NCI-H1092 (cell line): ENCODE measurements at places on chromosomes 2 and 18.

DNA sequence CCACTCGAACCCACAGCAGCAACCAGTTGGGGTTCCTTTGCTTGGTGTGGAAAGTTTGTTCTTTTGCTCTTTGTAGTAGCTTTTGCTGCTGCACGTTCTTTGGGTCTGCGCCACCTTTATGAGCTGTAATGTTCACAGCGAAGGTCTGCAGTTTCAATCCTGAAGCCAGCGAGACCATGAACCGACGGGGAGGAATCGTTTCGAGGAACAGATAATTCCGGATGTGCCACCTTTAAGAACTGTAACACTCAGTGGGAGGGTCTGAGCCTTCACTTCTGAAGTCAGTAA is 14.3 kb downstream of the GPR17 start:
- DNase-seq = no peak

DNA sequence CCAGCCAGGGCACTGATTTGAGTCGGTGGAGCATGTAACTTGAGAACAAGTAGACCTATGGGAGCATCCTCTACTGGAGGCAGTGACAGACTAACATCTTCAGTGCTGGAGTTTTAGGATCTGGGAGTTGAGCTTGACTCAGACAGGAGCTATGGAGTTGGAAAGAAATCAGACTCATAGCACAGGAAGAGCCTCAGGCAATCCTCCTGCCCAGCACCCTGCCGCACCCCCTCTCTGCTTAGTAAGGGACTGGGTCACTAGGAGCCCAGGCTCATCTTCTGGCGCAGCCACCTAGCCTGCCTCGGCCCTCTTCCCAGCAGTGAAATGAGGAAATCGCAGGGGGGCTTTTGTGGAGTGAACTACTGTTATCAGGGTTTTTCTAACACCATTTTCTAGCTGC is 3.6 kb downstream of the ARID5A start:
- no peak for DNase-seq

DNA sequence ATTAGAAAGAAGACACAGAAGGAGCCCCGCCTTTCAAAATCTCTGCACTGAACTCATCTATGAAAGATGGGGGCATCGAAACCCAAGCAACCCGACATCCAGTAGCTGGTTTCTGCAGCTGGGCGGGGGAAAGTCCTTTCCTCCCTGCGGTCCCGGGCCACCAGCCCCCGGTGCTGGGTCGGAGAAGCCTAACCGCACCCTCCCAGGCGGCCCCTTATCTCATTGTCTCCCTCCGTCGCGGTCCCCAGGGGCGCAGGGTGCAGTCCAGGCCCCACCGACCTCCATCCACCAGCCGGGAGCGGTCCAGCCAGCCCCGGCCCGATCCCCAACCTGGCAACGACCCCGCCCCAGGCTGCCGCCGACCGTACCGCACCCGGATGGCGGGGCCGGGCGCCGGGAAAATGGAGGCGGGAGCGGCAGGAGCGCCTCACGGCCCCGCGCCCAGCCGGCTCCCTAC is 452 bp downstream of the RAPH1 start:
- no peak for DNase-seq

DNA sequence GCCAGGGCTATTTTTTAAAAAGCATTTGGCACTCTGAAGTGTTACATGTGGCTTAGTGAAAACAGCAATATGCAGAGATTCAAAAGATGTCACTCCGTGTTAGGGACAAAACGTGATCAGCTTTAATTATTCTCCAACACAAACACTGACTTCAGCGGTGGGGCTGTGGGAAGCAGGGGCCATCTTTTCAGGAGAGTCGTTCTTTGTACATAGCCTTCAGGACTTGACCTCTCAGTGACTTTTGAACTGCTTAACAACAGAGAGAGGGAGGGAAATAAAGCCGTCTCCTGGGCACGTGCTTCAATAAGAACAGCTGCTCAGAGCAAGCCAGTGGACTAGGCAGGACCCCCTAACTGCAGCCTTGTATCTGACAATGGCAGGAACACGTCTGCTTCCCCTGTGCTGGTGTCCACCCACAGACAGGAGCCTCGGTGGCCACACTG is 95.0 kb upstream of the HDAC4 start:
- DNase-seq = no peak

GRCh38 chr18:46338766-46339165 is 234.6 kb downstream of the HAUS1 start:
- peak; percentile 41 for DNase-seq
